ENCODE measurements at places on chromosomes 13 and 19. TPM values are rescaled to one million over a fixed set of nuclear protein-coding genes. Genes with fewer than 3 reads are reported as not detected.
A peak's percentile ranks its signal among the peaks of the same experiment; 100 is the strongest.

DNA sequence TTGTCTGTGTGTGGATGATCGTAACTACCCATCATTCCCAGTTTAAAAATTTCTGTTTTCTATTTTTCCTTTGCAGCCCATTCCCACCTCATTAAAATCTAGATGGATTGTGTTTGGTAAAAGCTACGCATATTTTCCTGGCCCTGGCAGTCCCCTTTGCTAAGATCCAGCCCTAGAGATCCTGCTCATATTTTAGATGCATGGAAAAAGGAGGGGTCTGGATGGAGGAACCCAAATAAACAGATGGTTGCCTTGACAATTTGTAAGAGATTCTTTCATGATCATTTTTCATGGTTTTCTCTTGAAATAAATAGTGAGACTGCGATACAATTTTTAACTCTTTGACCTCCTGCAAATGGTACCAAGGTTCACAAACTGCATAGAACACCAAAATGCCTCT is 174.4 kb downstream of the SLC7A1 start:
- no peak for DNase-seq

- DNase-seq: no peak
Measured at GRCh38 chr13:22012686-22013085, 341.8 kb downstream of the FGF9 start.

DNA sequence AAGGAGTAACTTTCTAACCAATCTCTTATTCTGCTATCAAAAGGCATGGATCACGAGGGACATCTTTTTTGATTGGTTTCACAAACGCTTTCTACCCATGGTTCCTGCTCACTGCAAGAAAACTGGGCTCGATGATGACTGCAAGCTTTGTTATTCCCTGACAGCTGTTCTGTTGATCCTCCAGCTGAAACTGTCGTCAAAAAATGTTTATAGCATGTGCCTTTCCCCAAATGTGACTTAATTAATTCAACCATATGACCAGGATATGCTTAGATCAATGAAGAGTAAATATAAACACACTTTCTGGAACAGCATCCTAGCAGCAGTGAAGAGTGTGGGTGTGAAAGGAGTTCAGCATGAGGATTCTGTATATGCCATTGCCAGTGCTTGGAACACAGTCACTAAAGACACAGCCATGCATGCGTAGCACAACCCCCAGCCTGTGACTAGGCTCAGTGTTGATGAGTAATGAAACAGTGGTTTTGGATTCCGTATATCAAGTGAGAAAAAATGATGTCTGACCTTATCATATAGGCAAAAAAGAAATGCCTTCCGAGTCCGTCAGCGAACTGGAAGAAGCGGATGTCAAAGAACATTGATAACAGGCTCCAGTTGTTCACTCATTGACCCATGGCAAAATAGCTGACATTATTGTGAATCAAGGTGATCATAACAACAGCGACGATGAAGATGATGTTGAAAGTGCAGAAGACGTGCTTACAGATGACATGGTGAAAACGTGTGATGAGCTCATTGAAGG is 347.4 kb downstream of the FGF9 start:
- DNase-seq: no peak

DNA sequence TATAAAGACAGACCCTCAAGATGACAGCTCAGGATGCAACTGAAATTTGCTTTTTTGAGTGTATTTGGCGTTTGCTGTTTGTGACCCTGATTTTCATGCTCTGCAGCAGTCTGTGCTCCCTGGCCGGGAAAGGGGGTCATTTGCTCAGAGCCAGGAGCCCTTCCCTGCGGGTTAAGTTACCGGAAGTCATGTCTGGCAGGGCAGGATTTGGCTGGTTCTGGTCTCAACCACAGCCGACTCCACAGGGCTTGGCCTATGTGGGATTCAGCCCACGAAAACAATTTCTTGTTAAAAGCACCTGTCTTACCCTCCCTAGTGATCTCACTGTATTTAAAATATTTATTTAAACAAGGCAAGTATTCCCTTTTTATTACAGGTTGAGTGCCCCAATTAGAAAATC is 22.6 kb downstream of the MCF2L start:
- no peak for DNase-seq

DNA sequence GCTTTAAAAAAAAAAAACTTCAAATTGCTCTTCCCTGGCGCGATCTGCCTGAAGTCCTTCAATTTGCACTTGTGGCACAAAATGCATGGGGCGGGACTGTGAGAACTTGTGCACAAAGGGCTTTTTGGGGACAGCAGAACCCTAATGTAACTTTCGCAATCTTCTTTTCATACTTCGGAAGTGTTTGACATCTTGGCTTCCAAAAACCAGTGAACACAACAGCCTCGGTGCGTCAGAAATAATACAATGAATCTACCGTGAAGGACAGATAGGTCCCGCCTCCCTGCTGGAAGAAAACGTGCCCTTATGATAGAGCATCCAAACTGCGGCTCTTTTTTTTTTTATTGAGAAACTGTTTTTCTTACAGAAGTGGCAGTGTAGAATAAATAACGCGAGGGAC is 36.6 kb downstream of the KLF2 start:
- DNase-seq: no peak

DNA sequence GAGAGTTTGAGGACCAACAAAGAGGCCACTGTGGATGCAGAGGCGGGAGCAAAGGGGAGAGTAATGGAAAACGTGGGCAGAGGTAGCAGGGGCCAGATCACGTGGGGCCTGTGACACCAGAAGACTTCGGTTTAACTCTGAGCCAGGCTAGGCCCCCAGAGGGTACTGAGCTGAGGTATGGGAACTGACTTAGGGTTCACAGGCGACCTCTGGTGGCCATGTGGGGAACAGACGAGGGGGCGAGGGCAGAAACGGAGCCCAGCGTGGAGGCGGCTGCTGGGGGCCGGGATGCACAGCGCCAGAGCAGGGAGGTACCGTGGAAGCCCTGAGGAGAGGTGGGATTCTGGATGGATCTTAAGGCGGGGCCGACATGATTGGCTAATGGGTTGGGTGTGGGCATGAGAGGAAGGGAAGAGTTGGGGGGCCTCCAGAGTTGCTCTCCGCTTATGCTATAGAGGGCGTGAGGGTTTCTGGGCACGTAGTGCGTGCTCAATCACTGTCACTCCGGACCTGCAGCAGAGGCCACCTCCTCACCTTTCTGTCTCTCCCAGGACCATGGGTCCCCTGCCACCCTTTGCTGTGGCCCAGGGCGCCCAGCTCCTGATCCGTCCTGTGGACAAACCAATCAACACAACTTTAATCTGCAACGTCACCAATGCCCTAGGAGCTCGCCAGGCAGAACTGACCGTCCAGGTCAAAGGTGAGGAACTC is 13.7 kb downstream of the PVR start:
- DNase-seq: peak; percentile 42

- no peak for DNase-seq
Measured at GRCh38 chr19:38735257-38735686, 9.0 kb downstream of the CAPN12 start.

DNA sequence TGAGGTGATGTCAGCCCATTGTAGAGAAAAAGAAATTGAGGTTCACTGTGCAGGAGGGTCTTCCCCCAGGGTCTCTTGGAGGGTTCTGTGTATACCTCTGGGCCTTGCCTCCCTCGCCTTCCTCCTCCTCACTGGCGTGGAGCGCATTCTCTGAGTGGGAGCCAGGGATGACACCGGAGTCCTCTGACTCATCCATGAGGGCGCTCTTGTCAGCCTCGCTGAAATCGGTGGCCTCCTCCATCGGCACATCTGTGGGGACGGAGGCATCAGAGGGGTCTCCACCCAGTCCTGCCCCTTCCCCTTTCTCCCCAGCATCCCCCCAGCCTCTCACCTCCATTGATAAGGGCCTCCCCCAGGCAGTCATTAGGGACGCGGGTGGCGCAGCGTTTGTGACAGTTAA is 16.2 kb downstream of the PRKD2 start:
- no peak for DNase-seq

GRCh38 chr19:17156947-17157302 is 58.2 kb upstream of the USE1 start:
- no peak for DNase-seq

GRCh38 chr19:46494941-46495785 is 504 bp downstream of the PNMA8B start:
- DNase-seq: no peak

DNA sequence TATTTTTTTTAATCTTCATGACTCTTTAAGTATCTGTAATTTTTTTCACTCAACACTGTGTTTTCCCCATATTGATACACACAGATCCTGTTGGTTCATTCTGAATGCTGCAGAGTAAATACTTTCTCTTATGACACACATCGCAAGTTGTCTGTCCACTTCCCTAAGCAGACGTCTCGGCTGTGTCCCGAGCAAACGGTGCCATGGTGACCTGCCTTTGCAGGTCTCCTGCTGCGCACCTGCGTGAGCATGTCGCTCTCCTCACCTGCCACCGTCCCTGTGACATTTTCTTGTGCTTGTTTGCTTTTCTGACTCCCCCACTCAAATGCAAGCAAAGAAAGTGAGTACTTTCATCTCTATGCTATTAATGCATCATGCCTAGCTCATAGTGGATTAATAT is 57.8 kb downstream of the CCDC70 start:
- no peak for DNase-seq

GRCh38 chr13:42380420-42381164 is 108.6 kb downstream of the AKAP11 start:
- DNase-seq: no peak

GRCh38 chr19:38838208-38838985 is 6.8 kb upstream of the ECH1 start:
- no peak for DNase-seq

DNA sequence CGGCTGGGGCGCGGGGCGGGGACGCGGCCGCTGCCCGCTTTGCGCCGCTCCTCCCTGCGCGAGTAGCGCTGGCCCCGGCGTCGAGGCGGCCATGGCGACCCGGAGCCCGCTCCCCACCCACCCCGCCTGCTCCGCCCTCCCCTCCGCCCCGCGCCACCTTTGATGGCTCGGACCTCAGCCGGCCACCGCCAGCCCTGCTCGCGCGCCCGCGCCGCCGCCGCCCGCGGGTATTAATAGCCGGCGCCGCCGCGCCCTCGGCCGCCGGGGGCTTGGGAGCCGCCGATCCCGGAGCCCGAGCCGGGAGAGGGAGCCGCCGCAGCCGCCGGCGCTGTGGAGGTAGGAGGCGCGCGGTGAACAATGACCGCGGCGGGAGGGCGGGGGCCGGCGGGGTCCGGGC is 261 bp downstream of the FARP1 start:
- DNase-seq: no peak

- no peak for DNase-seq
Measured at GRCh38 chr13:67299751-67300150, 69.6 kb upstream of the PCDH9 start.

DNA sequence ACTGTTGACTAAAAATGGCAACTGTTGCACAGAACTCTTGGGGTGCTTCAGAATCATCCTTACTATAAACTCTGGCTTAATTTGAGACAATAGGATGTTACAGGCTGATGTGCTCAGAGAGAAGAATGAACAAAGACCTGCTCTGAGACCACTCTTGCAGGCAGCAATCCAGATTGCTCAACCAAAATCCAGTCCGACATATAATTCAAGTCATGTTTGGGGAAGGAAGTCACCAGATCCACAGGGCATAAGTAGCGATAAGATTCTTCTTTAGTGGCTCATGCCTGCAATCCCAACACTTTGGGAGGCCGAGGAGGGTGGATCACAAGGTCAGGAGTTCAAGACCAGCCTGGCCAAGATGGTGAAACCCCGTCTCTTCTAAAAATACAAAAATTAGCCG is 20.6 kb downstream of the MTMR6 start:
- DNase-seq: no peak

DNA sequence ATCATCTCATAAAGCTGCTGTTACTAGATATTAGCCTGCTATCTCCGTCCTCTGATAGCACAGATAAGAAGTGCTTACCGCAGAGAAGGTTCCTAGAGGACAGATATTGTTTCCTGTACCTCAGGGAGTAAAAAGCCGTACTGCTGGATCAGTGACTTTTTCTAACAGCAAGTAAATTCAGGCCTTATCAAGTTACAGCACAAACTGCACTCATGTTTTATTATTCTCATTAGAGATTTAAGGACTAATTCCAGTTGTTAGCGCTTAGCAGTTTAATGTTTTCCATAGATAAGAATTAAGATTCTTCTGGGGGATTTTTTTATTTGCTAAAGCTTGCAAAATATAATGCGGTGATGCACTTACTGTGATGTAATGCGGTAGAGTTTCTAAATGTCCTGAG is 119.0 kb upstream of the OBI1 start:
- no peak for DNase-seq

DNA sequence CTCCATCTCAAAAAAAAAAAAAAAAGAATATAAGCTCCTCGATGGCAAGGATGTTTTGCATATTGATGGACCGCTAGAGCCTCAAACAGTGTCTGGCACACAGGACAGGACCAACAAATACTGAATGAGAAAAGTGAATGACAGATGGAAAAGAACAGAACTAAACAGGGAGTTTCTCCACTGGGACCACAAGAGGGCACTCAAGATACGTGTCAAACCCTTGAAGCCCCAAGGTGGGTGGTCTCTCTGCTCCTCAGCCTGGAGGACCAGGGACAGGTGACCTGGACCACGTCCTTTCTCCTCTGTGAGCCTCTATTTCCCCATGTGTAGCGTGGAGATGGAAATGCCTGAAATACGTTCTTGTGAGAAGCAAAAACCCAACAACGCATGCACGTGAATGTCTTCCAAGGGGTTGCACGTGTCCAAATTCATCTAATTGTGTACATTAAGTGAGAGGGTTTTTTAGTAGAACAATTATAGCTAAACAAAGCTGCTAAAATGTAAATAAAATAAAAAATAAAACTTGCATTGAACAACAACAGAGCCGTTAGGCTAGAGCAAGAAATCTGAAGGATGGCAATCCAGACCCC is 5.7 kb upstream of the CDC42EP5 start:
- no peak for DNase-seq

DNA sequence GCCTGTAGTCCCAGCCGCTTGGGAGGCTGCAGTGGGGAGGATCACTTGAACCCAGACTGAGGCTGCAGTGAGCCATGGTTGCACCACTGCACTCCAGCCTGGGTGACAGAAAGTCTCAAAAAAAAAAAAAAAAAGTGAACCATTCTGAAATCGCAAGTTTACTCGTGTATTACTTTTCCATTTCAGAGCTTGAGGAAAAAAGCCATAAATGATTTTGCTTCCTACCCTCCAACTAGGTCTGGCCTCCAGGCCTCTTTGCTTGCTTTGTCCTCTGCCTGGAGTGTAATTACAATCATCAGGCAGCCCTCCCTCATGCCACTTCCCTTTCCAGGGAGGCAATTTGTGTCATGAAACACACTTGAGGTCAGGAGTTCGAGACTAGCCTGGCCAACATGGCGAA is 8.5 kb downstream of the BLVRB start:
- no peak for DNase-seq

- DNase-seq: peak; percentile 99
Measured at GRCh38 chr19:50511069-50511822, at the start of gene JOSD2. Gene JOSD2 (minus strand): TSS chr19:50511191. CDS start chr19:50510431, 760 bp downstream.

The FAM124A gene
- 13.7 TPM for total RNA-seq

The CYP2A6 gene
- not detected for total RNA-seq

The RGS9BP gene
- total RNA-seq: not detected

The ARL11 gene
- total RNA-seq: 1.1 TPM

The SEMA6B gene
- total RNA-seq: 3.4 TPM

The KCNN1 gene
- total RNA-seq: 0.99 TPM

The HRC gene
- total RNA-seq: 6.5 TPM

The NRTN gene
- not detected for total RNA-seq

The ZNF888 gene
- total RNA-seq: 1.4 TPM

The PEX11G gene
- total RNA-seq: not detected

The ZNF132 gene
- 3.1 TPM for total RNA-seq

The KL gene
- total RNA-seq: 1.1 TPM

The IL17D gene
- 6.6 TPM for total RNA-seq

The MIA gene
- not detected for total RNA-seq

The MIR17HG gene
- 16.5 TPM for total RNA-seq

All from thoracic aorta (tissue), 2 donors.